ENCODE measurements at places on chromosomes 2 and 18.
A peak's percentile ranks its signal among the peaks of the same experiment; 100 is the strongest.

DNA sequence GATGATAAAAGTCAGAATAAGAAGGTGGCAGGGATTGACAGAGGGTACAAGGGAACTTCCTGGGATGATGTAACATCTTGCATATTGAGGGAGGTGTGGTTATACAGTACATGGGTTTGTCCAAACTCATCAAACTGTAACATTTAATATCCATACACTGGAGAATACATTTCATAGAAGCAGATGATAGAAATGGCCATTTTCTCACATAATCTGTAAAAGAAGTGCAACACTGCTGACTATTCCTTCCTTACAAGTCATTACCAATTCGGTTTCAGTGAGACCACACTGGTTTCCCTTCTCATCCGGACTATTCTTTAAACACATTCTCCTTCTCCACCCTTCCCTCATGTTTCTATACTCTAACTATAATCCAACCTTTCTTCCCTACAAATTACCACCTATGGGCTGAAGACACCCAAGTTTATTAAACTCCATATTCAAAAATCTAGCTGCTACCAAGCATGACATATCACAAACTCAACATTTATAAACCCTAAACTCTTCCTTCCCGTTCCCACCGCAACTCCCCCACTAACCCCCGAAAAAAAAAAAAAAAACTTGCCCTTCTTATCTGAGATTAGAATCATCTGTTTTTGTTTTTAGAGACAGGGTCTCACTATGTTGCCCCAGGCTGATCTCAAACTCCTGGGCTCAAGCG lies 1.6 kb downstream of the COX7A2L start:
- no peak for DNase-seq

DNA sequence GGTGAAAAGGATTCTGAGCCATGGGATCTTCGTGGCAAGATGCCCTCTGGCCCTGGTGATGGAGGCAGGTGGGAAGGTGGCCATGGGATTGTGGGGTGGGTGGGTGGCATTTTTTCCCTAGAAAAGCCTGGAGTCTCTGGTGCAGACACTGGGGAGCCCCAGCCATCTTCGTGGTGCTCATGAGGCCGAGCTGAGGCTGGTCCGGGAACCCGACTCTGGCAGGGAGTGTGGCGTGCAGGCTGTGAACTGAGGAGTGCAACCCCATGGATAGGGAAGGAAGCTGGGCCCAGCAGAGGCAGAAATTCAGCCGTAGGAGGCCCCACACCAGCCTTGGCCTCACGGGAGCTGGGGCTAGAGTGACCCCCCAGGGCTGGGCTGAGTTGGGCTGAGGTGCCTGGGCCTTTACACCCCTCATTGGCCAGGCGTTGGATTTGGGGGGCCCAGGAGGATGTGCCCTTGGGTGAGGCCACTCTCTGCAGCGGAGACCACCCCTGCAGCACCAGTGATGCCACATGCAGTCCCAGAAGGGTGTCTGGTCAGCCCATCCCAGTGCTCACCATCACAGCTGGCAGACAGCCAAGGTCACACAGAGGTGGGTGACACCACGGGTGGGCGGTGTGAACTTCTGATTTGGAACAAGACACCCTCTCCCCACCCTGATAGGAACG lies 115.6 kb upstream of the HDAC4 start:
- no peak for DNase-seq

DNA sequence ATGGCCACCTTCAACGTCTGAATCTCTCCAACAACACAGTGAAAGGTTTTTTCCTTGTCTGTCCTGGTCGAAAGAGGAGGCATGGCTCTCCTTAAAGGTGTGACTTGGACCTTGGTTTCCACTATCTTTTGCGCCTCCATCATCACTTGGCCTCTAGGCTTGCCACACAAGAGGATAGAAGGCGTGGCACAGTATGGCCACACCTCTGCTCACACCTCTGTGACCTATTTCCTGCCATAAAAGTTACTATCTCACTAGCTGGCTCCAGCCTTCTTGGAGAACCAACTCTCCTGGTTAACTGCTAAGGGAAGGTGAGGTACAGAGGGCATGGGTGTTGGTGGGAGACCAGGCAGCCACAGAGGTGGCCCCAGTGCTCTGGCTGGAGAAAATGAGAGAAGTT lies 165.9 kb downstream of the UXS1 start:
- DNase-seq, result peak; percentile 78

GRCh38 chr2:195251214-195251613 lies 405.8 kb upstream of the SLC39A10 start:
- no peak for DNase-seq

GRCh38 chr2:206023183-206023582 lies 62.8 kb downstream of the INO80D start:
- no peak for DNase-seq

DNA sequence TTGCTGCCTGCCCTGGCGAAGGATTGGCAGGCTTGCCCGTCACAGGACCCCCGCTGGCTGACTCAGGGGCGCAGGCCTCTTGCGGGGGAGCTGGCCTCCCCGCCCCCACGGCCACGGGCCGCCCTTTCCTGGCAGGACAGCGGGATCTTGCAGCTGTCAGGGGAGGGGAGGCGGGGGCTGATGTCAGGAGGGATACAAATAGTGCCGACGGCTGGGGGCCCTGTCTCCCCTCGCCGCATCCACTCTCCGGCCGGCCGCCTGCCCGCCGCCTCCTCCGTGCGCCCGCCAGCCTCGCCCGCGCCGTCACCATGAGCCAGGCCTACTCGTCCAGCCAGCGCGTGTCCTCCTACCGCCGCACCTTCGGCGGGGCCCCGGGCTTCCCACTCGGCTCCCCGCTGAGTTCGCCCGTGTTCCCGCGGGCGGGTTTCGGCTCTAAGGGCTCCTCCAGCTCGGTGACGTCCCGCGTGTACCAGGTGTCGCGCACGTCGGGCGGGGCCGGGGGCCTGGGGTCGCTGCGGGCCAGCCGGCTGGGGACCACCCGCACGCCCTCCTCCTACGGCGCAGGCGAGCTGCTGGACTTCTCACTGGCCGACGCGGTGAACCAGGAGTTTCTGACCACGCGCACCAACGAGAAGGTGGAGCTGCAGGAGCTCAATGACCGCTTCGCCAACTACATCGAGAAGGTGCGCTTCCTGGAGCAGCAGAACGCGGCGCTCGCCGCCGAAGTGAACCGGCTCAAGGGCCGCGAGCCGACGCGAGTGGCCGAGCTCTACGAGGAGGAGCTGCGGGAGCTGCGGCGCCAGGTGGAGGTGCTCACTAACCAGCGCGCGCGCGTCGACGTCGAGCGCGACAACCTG lies at the start of gene DES:
Gene DES, plus strand, starts transcription at position 223 of the 857 bp plus-strand sequence. Its CDS starts 86 bp downstream, at position 309.
- DNase-seq, result no peak

DNA sequence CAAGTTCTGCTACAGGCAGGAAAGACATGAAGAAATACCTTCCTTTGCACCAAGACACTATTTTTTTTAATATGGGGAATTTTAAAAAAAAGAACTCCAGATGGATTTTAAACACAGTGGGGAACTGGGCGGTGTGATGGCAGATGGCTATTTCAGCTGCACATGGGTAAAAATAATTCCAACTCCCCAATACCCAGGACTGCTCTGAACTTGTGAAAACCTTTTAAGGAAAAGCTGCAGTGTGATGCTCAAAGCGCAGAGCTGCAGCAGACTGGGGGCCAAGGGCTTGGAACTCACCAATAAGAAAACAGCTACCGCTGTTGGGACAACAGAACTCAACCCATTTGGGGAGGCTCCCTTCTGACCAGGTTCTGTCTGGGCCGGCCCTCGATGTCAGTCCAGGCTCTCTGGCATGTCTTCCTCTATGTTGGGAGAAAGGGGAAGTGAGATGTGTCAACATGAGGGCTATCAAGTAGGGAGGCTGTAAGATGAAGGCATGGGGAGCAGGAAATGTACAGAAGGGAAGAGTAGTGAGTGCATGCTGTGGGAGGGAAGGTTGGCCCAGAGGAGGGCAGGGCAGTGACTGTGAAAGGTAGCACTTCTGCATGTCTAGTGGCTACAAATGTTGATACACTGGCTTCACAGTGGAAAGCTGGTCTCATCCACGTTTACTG lies 64.0 kb upstream of the SLC14A2 start:
- no peak for DNase-seq

GRCh38 chr2:205290299-205290698 lies 392.0 kb upstream of the NRP2 start:
- DNase-seq, result no peak

DNA sequence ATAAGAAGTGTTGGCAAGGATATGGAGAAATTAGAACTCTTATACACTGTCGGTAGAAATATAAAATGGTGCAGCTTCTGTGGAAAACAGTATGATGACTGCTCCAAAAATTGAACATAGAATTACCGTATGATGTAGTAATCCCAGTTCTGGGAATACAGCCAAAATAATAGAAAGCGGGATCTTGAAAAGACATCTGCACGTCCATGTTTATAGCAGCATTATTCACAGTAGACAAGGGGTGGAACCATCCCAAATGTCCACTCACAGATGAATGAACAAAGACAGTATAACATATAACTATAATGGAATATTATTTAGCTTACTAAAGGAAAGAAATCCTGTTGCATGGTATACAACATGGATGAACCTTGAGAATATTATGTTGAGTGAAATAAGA lies 257.7 kb downstream of the TDRD15 start:
- no peak for DNase-seq

- DNase-seq, result peak; percentile 62
These were observed at the start of gene RAMP1 for GRCh38 chr2:237859533-237860272. RAMP1 (plus strand) TSS chr2:237859623; CDS start chr2:237859676, 53 bp downstream.

- no peak for DNase-seq
These were observed 781.9 kb upstream of the ID2 start for GRCh38 chr2:7899923-7900322.

DNA sequence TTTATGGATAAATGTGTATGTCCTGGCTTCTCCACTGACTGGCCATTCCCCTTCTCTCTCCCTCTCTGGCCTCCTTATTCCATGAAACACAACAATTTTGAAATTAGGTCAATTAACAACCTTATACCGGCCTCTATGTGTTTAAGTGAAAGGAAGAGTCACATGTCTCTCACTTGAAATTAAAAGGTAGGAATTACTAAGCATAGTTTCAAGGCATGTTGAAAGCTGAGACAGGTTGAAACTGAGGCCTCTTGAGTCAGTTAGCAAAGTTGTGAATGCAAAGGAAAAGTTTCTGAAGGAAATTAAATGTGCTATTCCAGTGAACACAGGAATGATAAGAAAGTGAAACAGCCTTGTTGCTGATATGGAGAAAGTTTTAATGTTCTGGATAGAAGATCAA lies 69.7 kb downstream of the ADAM23 start:
- DNase-seq, result no peak

GRCh38 chr18:12934454-12935071 lies 13.2 kb upstream of the SEH1L start:
- DNase-seq, result peak; percentile 76

- DNase-seq, result no peak
These were observed 36.8 kb upstream of the IGFBP2 start for GRCh38 chr2:216596236-216596979.

- DNase-seq, result no peak
These were observed 56.4 kb downstream of the SNORC start for GRCh38 chr2:232926431-232926939.

DNA sequence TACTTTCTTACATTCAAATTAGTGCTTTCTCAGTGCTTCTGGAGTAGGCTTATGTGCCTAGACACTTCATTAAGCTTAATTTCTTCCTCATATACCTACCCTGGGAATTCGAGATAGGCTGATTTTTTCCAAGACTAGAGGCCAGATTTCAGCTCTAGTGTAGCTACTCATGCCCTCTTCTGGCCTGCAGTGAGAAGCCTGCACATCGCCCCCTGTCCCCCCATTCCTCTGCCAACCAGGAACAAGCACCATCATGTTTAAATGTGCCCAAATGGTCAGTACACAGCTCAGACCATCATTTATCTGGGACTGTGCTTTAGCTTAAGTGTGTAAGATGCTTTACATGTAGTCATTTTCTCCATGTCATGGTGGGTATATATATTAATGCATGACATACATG lies 1218.8 kb upstream of the LRRTM1 start:
- DNase-seq, result no peak

GRCh38 chr2:77521931-77522470 lies at the start of gene LRRTM4:
LRRTM4 (minus strand) TSS chr2:77522376.
- DNase-seq, result no peak

DNA sequence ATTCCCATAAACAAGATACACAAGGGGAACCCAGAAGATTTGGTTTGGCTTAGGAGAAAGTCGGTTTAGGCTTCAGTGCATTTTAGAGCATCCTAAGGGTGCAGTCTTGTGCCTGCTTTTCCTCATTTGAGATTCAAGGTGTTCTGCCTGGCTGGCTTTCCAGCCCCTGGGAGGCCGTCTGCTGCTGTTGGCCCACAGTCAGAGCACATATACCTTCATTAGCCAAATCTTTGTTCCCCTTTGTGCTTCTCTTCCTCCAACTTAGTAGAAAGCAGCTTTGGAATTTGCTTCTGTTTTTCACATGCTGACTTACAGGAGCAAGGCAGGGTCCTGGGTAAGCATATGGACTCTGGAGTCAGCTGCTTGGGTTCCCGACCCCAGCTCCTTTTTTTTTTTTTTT lies 477.1 kb upstream of the TCF4 start:
- no peak for DNase-seq

GRCh38 chr2:227592694-227593387 lies 5.9 kb upstream of the SCYGR2 start:
- DNase-seq, result no peak

- no peak for DNase-seq
These were observed 10.7 kb downstream of the STEAP3 start for GRCh38 chr2:119234021-119235019.

- no peak for DNase-seq
These were observed 8.6 kb downstream of the VRK2 start for GRCh38 chr2:58055033-58055786.

- DNase-seq, result no peak
These were observed 49.5 kb downstream of the IKZF2 start for GRCh38 chr2:213101692-213102460.

- no peak for DNase-seq
These were observed 17.2 kb upstream of the NMI start for GRCh38 chr2:151306621-151307020.

GRCh38 chr2:23135481-23136100 lies 249.4 kb upstream of the KLHL29 start:
- no peak for DNase-seq

- no peak for DNase-seq
These were observed 816.3 kb upstream of the HS6ST1 start for GRCh38 chr2:129135017-129135416.

- DNase-seq, result no peak
These were observed 89.8 kb downstream of the CABYR start for GRCh38 chr18:24228667-24229041.

DNA sequence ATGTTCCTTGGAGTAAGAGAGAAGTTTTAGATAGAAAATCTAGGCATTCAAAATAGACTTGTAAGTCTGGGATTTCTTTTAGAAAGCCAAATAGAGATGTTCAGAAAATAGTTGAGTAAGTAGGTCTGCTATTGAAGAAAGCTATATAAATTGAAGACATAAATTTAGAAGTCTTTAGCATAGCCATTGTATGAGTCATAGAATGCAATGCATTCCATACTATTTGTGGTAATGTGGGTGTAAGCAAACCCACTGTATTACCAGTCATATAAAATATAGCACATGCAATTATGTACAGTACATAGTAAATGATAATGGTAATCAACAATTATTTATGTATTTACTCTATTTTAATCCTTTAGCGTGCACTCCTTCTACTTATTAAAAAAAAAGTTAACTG lies 14.1 kb downstream of the MC4R start:
- DNase-seq, result no peak

- no peak for DNase-seq
These were observed 6.0 kb downstream of the EDAR start for GRCh38 chr2:108983061-108983460.
